ENCODE measurements at places on chromosomes 2 and 18.
A peak's percentile ranks its signal among the peaks of the same experiment; 100 is the strongest.

DNA sequence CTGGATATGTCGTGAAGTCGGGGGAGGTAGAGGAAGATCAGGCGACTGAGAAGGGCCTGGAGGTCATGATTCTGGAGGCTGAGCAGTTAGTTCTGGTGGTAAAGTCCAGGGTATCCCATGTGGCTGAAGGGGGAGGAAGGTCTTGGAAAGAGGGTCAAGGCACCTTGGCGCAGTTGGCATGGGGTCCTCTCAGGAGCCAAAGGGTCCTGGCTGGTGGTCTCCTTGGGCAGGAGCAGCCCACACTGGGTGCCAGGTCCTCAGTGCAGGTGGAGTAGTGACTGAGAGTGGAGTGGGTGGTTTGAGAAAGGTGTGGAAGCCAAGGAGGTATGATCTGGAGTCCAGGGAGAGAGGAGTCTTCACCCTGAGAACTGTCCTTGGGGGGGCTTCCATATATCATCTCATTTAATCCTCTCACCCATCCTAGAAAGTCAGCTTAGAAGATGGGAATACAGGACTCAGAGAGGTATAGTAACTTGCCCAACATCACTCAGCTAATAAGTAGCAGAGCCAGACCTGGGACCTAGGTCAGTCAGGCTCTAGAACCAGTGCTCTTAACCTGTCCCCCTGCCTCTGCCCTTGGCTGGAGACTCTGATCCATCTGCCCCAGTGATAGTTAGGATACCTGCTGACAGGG is 24.5 kb downstream of the FBXO41 start:
- H3K36me3 ChIP-seq, result no peaks in the 10 kb centered on the region
- H3K4me3 ChIP-seq, result no peak overlapping the region
- H3K27ac ChIP-seq, result no peak overlapping the region
- H3K27me3 ChIP-seq, result no peaks in the 10 kb centered on the region

GRCh38 chr2:32227492-32227891 is 37.2 kb downstream of the NLRC4 start:
- no peaks in the 10 kb centered on the region for H3K27me3 ChIP-seq
- no peak overlapping the region for H3K4me3 ChIP-seq
- no peak for DNase-seq

GRCh38 chr2:127029350-127030051 is 77.5 kb downstream of the BIN1 start:
- H3K27me3 ChIP-seq, result no peaks in the 10 kb centered on the region
- H3K27ac ChIP-seq, result no peak overlapping the region
- no peak overlapping the region for H3K4me3 ChIP-seq
- DNase-seq, result no peak
- H3K4me1 ChIP-seq, result no peaks in the 10 kb centered on the region

DNA sequence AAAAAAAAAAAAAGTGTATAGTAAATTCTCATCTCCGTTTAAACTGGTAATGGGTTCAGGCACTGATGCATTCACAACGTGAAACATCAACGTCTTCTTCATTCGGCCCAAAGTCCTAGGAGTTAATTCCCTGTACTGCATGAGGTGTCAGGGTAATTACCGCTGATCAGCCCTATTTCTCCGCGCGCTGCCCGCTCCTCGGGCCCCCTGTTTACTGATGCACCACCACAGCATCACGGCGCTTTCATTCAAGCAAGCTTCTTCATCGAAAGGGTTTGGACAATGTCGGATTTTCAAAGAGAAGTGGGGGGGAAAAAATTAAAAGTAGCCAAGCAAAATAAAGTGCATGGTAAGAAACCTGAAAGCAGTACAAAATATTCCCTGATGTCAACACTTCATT is 352.0 kb upstream of the POU3F3 start:
- H3K27me3 ChIP-seq, result no peaks in the 10 kb centered on the region
- DNase-seq, result no peak
- H3K27ac ChIP-seq, result no peak overlapping the region
- no peak overlapping the region for H3K4me3 ChIP-seq
- no peaks in the 10 kb centered on the region for H3K4me1 ChIP-seq

DNA sequence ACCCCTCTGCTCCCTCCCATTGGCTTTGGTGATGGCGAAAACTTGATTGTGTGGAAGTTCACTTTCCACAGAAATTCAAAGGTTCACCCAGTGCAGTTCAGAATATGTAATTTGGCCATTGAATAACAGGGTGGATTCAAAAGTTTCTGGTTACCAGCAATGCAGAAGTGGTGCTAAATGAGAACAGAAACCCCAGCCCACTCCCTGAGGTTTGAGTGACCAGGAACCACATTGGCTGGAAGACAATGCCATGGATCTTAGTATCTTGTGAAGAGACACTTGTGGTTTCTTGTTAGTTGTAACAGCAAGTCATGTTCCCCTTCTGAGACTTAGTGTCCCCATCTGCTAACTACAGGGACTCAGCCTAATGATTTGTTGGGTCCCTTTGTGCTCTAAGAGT is 49.8 kb downstream of the QPCT start:
- H3K4me1 ChIP-seq, result peaks cover 20% of the 10 kb centered on the region
- H3K36me3 ChIP-seq, result no peaks in the 10 kb centered on the region
- H3K27ac ChIP-seq, result no peak overlapping the region

- DNase-seq, result peak; percentile 20
- H3K27ac ChIP-seq, result no peak overlapping the region
- H3K4me3 ChIP-seq, result no peak overlapping the region
- peaks cover 2% of the 10 kb centered on the region for H3K4me1 ChIP-seq
- H3K36me3 ChIP-seq, result no peaks in the 10 kb centered on the region
Observed at GRCh38 chr2:37585295-37585908, 86.0 kb downstream of the CDC42EP3 start.

DNA sequence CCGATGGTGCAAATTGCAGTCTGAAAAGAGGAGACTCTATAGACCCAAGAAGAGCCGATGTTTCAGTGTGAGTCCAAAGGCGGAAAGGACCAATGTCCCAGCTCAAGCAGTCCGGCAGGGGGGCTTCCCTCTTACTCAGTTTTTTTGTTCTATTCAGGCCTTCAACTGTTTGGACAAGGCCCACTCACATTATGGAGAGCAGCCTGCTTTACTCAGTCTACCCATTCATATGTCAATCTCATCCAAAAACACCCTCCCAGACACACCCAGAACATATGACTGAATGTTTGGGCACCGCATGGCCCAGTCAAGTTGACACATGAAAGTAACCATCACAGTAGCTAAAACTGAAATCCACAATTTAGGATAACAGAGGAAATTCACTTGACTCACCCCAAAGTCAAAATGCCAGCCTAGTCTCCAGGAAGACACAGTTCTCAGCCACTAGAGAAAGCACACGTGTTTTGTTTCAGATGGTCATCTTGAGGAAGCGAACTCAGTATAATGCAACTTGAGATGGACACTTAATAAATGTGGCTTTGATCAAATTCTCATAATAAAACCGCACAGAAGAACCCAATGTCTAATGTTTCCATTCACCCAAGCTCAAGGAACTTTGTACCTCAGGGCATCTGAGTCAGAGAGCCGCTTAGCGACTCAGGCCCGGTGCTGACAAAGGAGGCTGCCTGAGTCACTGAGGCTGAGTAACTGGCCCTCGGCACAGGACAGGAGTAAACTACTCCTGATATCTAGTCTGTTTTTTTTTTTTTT is 2.4 kb downstream of the FHL2 start:
- H3K27ac ChIP-seq, result no peak overlapping the region
- H3K4me1 ChIP-seq, result peaks cover 1% of the 10 kb centered on the region

Data from mesendoderm (in vitro differentiated cells).